ENCODE measurements at places on chromosomes 2 and 18.

GRCh38 chr2:176189681-176190641 lies 1.5 kb downstream of the HOXD1 start:
- H3K4me1 ChIP-seq = peaks cover 16% of the 10 kb centered on the region
- H3K27ac ChIP-seq = no peak overlapping the region
- no peak overlapping the region for H3K4me3 ChIP-seq
- DNase-seq = no peak
- H3K27me3 ChIP-seq = peaks cover 17% of the 10 kb centered on the region

- no peak for DNase-seq
- H3K4me3 ChIP-seq = no peak overlapping the region
- no peak overlapping the region for H3K27ac ChIP-seq
- no peaks in the 10 kb centered on the region for H3K36me3 ChIP-seq
- H3K27me3 ChIP-seq = no peaks in the 10 kb centered on the region
These were observed 155.8 kb upstream of the ZEB2 start for GRCh38 chr2:144675731-144676130.

DNA sequence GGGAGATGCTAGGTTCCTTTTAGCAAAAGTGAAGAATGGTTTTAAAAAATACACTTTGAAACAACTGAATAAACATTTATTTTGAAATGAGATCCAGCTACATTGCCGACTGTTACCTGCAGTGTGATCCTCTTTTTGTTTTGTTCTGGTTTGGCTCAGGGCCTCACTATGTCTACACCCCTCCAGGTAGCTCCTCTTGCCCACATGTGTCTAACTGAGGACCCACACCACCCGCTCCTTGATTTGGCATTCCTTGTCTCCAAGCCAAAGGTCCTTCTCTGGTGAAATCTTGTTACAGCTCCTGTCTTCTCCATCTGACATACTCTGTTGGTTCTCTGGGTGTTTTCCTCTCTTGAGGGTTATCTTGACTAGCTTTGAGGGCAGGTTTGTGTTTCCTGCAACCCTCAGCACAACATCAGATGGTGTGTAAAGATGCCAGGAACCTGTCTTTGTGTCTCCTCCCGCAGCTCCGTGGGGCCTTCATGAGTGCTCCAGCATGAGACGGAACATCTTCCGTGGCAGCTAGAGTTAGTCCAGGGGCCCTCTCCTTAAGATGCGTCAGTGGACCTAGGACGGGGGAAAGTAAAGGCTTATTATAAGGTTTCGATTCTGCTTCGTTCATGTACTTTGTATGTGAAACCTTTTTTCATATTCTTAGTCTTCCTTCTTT lies 32.1 kb downstream of the MAP4K4 start:
- DNase-seq = no peak
- H3K27me3 ChIP-seq = no peaks in the 10 kb centered on the region
- H3K36me3 ChIP-seq = no peaks in the 10 kb centered on the region

DNA sequence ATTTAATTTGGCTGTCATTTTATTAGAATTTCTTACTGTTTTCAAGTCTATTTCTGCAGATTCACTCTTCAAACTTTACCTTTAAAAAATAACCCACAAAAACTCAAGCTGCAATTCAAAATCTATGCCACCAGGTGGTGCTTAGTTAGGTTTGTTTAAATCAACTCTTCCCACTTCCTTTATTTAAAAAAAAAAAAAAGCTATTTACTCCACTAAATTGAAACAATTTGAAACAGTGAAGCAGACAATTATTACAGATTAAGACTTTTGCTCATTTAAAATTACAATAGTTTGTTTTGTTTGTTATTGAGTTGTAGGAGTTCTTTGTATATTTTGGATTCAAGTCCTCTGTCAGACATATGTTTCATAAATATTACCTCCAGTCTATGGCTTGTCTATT lies 300.0 kb downstream of the PDE11A start:
- no peaks in the 10 kb centered on the region for H3K4me1 ChIP-seq
- no peak overlapping the region for H3K27ac ChIP-seq
- H3K27me3 ChIP-seq = no peaks in the 10 kb centered on the region

- peak; percentile 62 for DNase-seq
- H3K36me3 ChIP-seq = peaks cover 20% of the 10 kb centered on the region
- H3K27me3 ChIP-seq = no peaks in the 10 kb centered on the region
- peak overlapping the region; percentile 81 for H3K27ac ChIP-seq
- H3K4me1 ChIP-seq = peaks cover 22% of the 10 kb centered on the region
- no peak overlapping the region for H3K4me3 ChIP-seq
These were observed 2.1 kb downstream of the FZD5 start for GRCh38 chr2:207767461-207768167.

GRCh38 chr18:48872234-48873145 lies 78.3 kb downstream of the SMAD7 start:
- DNase-seq = no peak
- H3K4me3 ChIP-seq = no peak overlapping the region
- H3K27ac ChIP-seq = peak overlapping the region; percentile 22
- H3K4me1 ChIP-seq = peaks cover 15% of the 10 kb centered on the region
- H3K36me3 ChIP-seq = no peaks in the 10 kb centered on the region

DNA sequence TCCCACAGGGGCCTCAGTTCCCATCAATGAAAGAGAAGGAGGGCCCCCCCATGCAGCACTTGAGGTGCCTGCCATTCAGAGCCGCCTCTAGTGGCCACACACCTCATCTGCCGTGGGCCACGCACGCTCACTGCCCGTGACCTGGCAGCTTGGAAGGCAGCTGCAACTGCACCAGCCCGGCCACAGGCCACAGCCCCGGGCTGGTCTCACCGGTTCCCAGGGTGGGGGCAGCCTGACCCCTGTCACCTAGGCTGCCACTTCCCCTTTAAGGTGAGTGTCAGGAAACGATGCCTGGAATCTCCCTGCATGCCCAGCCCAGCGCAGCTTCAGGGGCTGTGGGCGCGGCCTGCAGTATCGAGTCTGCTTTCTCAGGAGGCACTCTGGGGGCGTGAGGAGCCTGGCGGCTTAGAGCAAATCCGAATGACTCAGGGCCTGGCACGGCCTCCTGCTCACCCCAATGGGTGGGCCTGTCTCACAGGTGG lies 2.6 kb downstream of the MAB21L4 start:
- no peaks in the 10 kb centered on the region for H3K36me3 ChIP-seq
- H3K4me1 ChIP-seq = no peaks in the 10 kb centered on the region
- DNase-seq = no peak
- H3K27ac ChIP-seq = no peak overlapping the region
- no peaks in the 10 kb centered on the region for H3K27me3 ChIP-seq
- H3K4me3 ChIP-seq = no peak overlapping the region

DNA sequence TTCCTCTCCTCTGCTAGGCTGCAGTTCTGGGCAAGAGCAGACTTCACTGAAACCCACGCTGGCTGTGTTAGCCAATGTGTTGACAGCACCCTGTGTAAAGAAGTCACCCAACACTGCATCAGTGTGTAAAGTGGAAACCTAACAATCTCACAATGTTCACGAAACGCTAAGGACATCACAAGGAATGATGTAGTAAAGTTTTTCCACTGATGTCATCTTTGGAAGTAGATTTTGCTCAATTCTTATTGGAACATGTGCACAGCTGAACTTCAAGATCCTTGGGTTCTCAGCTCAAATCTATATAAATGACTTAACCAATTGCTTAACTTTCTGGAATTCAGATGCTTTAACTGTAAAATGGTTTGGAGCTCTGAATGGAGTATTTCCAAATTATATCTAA lies 1112.5 kb downstream of the TSN start:
- H3K27me3 ChIP-seq = no peaks in the 10 kb centered on the region
- no peak for DNase-seq
- no peak overlapping the region for H3K27ac ChIP-seq
- no peak overlapping the region for H3K4me3 ChIP-seq
- H3K4me1 ChIP-seq = no peaks in the 10 kb centered on the region
- H3K36me3 ChIP-seq = no peaks in the 10 kb centered on the region

DNA sequence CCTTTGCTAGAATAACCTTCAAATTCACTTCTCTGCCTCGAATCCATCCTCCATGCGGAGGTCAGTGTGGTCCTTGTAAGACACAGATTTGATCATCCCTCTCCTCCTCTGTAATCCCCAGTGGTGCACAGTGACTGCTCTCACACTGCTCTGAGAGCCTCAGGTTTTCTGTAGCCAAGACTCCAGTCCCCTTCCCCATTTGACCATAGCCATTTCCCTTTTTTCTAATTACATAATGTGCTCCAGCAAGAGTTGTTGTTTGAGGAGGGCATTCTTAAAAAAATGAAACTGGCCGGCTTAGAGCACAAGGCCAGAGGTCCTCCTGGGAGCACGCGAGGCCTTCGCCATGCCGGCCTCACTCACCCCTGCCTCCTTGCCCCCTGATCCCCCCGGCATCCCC lies 34.7 kb upstream of the LPIN1 start:
- no peak overlapping the region for H3K27ac ChIP-seq
- peaks cover under 1% of the 10 kb centered on the region for H3K4me1 ChIP-seq
- H3K27me3 ChIP-seq = no peaks in the 10 kb centered on the region
- DNase-seq = peak; percentile 43
- H3K4me3 ChIP-seq = no peak overlapping the region

DNA sequence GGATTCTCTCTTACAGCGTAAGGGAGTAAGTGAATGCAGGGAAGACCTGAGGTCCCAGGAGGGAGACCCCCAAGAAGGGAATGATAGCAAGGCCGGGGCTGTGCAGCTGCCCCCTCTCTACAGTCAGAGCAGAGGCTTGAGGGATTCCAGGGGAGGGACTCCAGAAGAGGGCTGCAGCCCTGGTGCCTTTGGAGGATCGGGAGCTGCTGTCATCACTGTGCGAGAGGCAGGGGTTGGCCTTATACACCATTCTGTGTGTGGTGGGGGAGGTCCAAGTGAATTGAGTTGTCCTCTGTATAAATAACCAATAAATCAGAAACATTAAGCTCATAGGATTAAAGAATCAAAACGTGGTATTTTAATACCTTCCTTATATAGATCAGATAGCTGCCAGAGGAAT lies 114.9 kb downstream of the GLI2 start:
- no peaks in the 10 kb centered on the region for H3K36me3 ChIP-seq
- no peak overlapping the region for H3K4me3 ChIP-seq
- no peak for DNase-seq
- no peak overlapping the region for H3K27ac ChIP-seq
- no peaks in the 10 kb centered on the region for H3K27me3 ChIP-seq

GRCh38 chr18:45456090-45457021 lies 158.9 kb upstream of the SLC14A2 start:
- H3K27me3 ChIP-seq = no peaks in the 10 kb centered on the region
- no peak overlapping the region for H3K27ac ChIP-seq
- H3K4me1 ChIP-seq = peaks cover 3% of the 10 kb centered on the region
- DNase-seq = no peak
- no peaks in the 10 kb centered on the region for H3K36me3 ChIP-seq

DNA sequence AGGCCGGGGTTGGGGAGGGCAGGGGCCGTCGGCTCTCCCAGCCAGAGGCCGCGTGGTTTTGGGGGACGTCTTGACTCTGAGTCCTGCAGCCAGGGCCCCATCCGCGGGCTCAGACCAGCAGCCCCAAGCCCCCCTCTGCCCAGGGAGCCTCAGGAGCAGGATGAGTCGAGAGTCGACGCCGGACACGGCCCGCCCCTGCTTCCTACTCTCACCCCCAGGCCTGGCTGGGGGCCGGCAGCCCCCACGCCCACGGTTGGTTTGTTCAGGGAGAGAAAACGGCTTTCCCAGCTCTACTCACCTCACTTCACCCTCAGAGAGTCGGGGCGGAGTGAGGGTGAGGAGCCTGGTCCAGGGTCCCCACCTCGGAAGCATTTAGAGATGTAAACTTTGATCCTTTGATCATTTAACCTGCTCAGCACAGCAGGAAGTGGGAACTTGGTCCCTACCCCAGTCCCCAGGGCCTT lies 6.9 kb downstream of the SNORC start:
- no peak overlapping the region for H3K27ac ChIP-seq
- no peak for DNase-seq
- no peaks in the 10 kb centered on the region for H3K36me3 ChIP-seq
- no peaks in the 10 kb centered on the region for H3K27me3 ChIP-seq
- H3K4me3 ChIP-seq = no peak overlapping the region

- no peak for DNase-seq
- H3K27ac ChIP-seq = no peak overlapping the region
- no peak overlapping the region for H3K4me3 ChIP-seq
- no peaks in the 10 kb centered on the region for H3K36me3 ChIP-seq
- no peaks in the 10 kb centered on the region for H3K27me3 ChIP-seq
These were observed 28.7 kb upstream of the SLC25A52 start for GRCh38 chr18:31789409-31789808.

- H3K4me1 ChIP-seq = no peaks in the 10 kb centered on the region
- H3K27ac ChIP-seq = no peak overlapping the region
These were observed 240.5 kb upstream of the OSR1 start for GRCh38 chr2:19598971-19599370.

GRCh38 chr2:37427241-37427640 lies 82.8 kb downstream of the QPCT start:
- no peaks in the 10 kb centered on the region for H3K4me1 ChIP-seq
- no peak overlapping the region for H3K4me3 ChIP-seq

DNA sequence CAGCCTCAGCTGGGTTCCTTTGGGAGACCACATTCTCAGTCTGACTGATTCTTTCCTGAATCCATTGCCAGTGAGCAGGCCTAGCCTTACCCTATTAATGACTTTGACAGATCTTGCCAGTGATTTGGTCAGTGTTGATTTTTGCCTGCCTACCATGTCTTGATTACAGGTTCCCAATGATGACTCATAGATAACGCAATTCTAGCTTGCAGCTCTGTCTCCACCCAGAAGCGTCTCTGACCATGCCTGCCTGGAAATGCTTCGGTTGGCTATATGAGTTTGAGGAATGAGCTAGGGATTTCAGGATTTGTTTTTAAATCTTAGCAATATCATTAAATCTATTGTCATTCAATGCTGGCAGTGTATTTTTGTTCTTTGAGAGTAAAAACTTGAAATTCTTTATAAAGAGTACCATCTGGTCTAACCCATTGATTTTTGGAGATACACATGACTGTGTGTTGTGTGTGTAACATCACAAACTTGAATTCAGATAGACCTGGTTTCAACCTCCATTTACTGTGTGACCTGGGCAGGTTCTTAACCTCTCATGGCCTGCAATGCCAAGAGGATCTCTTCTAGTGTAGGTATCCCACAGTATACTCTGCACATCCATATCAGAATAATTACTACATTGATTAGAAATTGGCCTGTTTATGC lies 57.0 kb downstream of the CCDC150 start:
- no peak overlapping the region for H3K27ac ChIP-seq
- no peak for DNase-seq
- no peak overlapping the region for H3K4me3 ChIP-seq
- H3K27me3 ChIP-seq = no peaks in the 10 kb centered on the region

DNA sequence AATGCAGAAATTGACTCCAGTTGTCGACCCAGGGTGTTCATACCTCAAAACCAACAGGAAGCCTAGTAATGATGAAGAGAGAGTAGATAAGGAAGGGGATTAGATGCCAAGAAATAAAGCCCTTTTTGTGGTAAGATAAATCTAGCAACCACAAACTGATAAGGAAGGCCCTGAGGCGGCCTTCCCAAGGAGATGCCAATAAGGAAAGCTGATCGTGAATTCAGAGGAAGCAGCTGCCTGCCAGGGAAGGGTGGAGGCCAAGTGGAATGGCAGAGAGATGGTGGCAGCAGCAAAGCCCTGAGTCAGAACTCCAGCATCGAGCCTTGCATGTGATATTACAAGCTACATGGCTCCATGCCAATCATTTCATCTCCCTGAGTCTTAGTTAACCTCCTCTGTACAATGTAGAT lies 126.3 kb downstream of the IRS1 start:
- H3K4me1 ChIP-seq = peaks cover 4% of the 10 kb centered on the region
- no peaks in the 10 kb centered on the region for H3K36me3 ChIP-seq
- H3K27me3 ChIP-seq = no peaks in the 10 kb centered on the region

DNA sequence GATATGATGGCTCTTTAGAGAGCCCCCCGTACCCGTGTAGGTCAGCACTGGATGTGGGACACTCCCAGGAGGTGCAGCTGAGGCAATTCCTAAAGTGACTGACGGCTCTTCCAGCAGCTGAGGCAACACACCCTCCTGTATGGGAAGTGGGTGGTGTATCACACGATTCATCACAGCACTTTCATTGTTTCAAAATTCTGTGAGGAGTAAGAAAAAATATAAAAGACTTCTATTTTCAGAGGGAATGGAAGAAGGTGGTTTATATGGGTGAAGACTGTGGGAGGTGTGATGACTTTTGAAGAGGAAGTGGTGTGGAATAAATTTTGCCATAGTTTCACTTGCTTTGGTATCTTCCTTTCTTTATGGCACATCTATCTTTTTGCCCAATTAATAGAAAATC lies 22.3 kb downstream of the QPCT start:
- no peaks in the 10 kb centered on the region for H3K27me3 ChIP-seq
